ENCODE measurements at places on chromosomes 12 and 14.

- peak; percentile 34 for DNase-seq
These were observed 2.0 kb upstream of the SLC2A3 start for GRCh38 chr12:7937833-7938506.

- no peak for DNase-seq
These were observed 18.3 kb downstream of the TBX3 start for GRCh38 chr12:114665411-114666260.

- DNase-seq: no peak
These were observed 117.3 kb downstream of the MED13L start for GRCh38 chr12:116160231-116160630.

DNA sequence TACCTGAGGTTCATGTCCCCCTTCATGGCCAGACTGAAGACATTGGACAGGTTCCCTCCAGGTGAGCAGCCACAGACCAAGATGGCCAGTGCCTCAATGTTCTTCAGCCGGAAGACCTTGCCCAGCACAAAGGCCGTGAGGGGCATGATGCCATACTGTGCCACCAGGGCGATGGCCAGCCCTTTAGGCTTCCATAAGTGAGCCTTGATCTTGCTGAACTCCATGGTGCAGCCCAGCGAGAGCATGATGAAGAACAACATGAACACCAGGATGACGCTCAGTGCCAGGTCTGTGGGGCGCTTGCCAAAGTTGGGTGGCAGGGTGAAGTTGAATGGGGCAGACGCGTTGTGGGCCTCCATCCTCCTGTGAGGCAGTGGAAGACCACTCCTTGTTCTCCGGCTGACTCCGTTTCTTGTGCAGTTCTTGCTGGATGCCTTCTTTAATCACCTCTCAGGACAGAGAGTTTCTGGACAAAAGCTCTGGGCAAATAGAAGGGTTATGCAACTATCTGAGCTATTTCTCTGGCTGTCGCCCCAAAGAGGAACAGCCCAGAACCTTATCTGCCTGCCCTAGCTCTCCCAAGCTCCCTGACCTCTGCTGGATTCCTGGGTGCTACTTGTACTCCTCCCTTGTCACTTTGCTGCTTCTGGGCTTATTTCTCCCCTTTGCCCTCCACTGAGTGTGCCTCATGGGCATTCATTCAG lies at the start of gene SLC10A1:
TSS of gene SLC10A1 (minus strand) at position 445 of the 704 bp plus-strand sequence. CDS start at position 359, 86 bp downstream.
- no peak for DNase-seq

DNA sequence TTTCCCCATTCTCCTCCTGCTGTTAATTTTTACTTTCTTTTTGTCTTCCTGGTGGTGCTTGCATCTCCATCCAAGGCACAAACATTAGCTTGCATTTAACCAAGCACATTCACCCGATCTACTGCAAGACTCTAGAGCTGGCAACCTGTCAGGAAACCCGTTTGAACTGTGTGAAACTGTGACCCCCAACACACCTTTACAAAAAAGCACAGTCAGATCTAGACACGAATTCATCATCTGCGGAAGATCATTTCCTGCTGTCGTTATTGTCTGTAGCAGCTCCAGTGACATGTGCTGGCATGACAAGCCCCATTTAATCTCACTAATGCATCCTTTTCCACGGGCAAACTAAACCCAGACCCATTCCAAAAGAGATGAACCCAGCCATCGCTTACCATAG lies 340.5 kb downstream of the VRK1 start:
- no peak for DNase-seq

- no peak for DNase-seq
These were observed 353.4 kb downstream of the KCNH5 start for GRCh38 chr14:62691647-62692489.

DNA sequence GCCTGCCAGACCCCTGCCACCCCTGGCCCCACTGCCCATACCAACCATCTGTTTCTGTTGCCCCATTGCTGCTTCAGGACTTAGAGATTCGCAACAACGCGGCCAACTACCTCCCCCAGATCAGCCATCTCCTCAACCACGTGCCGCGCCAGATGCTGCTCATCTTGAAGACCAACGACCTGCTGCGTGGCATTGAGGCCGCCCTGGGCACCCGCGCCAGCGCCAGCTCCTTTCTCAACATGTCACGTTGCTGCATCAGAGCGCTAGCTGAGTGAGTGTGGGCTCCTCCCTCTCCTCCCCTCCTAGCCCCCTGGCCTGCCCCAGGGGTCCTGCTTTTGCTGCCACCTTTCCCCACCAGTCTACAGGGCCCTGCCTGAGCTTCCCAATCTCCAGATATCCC lies 131.5 kb downstream of the ADCK1 start:
- DNase-seq: no peak

GRCh38 chr12:54977857-54978256 lies 6.7 kb downstream of the TESPA1 start:
- DNase-seq: no peak

- no peak for DNase-seq
These were observed 153.9 kb upstream of the AVPR1A start for GRCh38 chr12:63304887-63305316.

DNA sequence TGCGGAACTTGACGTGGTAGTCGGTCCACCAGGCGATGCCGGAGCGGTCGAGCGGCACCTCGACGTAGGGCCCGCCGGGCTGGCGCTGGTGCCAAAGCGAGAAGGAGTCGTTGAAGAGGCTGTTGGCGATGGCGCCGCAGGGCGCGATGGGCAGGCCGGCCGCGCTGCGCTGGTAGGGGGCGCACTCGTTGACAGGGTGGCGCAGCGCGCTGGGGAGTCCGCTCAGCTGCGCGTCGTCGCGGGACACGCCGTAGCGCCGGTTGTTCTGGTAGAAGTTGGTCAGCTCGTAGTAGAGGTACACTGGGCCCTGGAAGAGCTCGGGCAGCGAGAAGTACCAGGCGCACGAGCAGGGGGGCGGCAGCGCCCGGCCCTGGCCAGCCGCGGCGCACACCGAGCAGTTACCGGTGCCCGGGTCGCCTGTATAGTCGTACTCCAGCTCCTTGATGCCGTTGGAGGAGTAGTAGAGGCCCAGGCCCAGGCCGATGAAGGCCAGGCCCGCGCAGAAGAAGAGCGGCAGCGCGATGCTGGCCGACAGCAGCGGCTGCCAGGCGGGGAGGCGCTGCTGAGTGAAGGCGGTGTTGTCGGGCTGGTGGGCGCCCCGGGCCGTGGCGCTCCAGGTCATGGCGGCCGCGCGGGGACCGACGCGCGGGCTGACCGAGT lies 482 bp downstream of the TMEM30B start:
- peak; percentile 72 for DNase-seq

DNA sequence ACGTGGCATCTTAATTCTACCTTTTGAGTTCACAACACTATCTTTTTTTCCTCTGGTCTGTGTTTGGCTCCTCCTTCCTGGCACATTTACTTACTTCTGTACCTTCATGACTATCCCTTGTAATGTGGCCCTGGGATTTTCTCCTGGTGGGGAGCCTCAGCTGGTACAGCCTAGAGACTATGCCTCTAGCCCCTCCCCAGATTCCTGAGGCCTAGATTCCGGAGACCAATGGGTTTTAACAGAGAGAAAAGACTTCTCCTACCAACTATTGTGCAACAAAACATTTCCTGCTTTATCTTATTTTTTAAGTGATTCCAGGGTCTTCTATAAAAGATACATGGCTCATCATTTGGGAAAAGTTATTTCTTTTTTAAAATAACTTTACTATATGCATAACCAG lies 216.2 kb upstream of the KRR1 start:
- DNase-seq: no peak

DNA sequence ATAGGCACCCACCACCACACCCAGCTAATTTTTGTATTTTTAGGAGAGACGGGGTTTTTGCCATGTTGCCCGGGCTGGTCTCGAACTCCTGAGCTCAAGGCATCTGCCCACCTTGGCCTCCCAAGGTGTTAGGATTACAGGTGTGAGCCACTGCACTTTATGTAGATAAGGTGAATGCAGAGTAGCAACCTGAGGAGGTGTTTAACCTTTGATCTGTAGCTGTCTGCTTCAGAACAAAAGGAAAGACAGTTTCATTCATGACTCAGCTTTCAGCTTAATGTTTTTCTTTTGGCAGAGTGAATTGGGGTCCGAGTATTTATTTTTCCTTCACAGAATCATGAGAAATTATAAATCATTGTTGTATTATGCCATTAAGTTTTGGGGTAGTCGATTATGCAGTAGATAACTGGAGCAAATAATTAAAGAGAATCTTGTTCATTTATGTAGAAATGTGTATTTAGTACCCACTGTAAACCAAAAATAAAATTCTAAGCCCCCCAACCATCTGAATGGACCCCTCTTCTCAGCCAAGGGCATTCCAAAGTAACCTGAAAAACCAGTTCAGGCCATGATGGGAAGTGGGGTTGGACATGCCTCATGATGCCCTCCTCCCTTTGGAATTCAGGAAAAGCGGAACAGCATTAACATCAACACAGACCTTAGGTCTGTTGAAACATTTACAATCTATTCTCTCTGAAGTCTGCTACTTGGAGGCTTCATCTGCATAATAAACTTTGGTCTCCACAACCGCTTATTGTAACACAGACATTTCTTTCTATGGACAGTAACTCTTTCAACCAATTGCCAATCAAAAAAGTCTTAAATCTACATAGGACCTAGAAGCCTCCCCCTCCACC lies 10.7 kb upstream of the STX2 start:
- peak; percentile 54 for DNase-seq

- DNase-seq: no peak
These were observed 66.5 kb downstream of the C2CD5 start for GRCh38 chr12:22477894-22478287.

DNA sequence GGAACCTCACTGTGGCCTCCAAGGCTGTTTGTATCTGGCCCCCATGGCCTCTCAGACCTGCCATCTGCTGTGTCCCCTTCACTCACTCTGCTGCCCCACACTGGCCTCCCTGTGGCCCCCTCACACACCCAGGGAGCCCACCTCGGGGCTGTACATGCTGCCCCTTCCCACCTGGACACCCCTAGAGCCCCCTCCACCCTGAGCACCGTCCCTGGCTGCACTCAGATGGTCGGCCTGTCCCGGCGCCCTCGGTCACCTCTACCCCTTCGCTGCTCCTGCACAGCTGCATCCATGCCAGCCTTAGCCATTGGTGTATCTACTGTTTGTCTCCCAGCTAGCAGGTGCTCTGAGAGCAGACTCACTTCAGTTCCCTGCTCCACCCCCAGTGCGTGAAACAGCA lies 144.4 kb downstream of the RIMBP2 start:
- DNase-seq: no peak

GRCh38 chr12:103547929-103548328 lies 39.1 kb upstream of the STAB2 start:
- peak; percentile 10 for DNase-seq

- DNase-seq: no peak
These were observed 68.9 kb downstream of the ZNF641 start for GRCh38 chr12:48281811-48282210.

- no peak for DNase-seq
These were observed 35.3 kb downstream of the FBXW8 start for GRCh38 chr12:116945886-116946550.

DNA sequence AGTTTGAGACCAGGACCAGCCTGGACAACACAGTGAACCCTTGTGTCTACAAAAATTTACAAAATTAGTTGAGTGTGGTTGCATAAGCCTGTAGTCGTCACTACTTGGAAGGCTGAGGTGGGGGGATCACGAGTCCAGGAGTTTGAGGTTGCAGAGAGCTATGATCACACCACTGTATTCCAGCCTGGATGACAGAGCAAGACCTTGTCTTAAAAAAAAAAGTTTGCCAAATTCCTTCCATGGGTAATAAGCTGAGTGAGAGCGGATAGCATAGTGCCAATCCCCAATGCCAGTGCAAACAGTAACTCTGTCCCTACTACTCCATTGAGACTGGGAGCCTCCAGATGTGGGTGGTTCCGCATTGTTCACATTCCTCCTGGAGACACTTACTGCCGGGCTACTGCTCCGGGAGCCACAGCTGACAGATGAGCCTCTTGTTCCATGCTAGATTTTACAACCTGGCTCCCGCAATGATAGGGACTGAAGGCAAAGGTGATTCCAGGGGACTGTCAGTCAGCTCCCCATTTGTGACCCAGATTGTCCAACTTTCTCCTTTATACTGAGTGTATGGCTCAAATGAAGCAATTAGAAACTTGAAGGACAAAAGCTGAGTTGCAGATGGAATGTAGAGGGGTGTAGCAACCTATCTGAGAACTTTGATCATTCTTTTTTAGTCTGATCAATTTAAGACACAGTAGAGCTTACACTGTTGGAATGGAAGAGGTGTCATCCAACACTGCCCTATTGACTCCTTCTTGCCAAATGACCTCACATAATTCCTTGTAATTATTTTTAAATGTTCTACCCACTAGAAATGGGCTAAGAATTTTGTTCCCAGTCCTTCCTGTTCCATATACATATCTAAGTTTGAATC lies 13.4 kb upstream of the FRMD6 start:
- no peak for DNase-seq

GRCh38 chr12:108109504-108109903 lies 19.6 kb upstream of the WSCD2 start:
- peak; percentile 43 for DNase-seq

DNA sequence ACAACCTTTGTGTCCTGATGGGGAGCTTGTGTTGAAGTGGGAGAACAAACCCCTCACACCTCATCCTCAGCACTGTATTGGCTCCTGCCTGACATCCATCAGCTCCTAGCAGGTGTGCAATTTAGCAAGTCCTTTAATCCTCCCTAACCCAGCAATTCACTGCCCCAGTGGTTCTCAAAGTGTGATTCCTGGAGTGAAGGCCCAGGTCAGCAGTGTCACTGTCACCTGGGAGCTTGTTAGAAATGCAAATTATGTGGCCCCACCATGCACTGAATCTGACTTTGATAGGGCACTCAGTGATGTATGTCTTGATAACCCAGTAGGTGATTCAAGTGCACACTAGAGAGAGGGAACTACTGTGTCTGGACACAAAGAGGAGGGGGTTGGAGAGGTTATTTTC lies 133.6 kb downstream of the FGD4 start:
- no peak for DNase-seq

GRCh38 chr14:61222388-61222787 lies 58.8 kb downstream of the TMEM30B start:
- DNase-seq: peak; percentile 21

DNA sequence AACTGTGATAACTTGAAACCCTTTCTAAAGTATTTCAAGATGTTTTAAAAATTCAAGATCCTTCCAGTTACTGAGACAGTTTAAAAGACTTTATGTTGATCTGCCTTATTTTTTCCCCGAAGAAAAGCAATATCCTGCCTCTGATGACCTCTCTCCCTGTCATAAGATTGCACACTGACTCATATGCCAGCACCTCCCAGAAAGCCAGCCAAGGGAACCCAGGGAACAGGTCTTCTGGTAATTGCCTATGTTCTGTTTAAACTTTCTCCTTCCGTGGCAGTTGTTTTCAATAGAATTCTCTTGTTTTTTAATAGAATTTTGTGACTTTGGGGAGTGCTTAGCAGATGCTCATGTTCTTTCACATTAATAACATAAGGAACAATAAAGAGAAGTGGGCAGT lies 300.2 kb upstream of the PRKD1 start:
- no peak for DNase-seq

DNA sequence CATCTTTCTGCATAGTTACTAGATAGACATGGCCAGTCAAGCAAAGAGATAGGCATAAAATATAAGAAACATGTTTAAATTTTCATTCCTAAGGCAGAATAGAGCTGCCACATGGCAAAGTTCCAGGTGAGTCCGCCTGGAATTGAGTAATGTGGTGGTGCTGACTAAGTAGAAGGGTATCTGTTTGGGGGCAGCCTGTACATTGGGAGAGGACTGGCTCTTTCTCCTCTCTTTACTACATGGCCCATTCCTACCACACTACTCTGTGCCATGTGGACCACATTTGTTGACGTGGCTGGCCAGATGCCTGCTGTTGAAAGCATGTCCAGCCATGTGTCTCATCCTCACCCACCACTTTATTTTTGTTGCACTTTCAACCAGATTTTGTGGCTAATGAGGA lies 354.0 kb downstream of the ETNK1 start:
- DNase-seq: no peak

All from NCI-H526 (cell line).